ENCODE measurements at places on chromosomes 6 and 20. TPM values are rescaled to one million over a fixed set of nuclear protein-coding genes. Genes with fewer than 3 reads are reported as not detected.

- no peak for DNase-seq
Measured at GRCh38 chr20:47241345-47241781, 115.1 kb downstream of the ZMYND8 start.

Gene ZBTB9
- 4.5 TPM for total RNA-seq

Gene SPDEF
- not detected for total RNA-seq

DNA sequence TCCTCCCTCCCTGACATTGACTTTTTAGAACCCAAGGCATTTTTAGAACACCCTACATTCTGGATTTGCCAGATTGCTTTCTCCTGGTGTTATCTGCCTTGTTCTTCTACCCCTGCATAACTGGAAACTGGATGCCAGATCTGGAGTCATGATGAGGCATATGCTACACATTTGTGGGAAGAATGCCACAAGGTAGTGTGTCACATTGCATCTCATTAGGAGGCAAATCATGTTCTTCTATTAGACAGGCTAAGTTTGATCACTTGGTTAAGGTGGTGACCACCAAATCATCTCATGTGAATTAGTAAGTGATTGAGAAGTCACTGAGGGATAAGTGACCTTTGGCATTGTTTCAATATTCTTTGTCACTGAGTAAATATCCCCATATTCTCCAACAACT is 12.9 kb upstream of the NKX2-2 start:
- DNase-seq, result no peak

Gene MUCL3
- not detected for total RNA-seq

DNA sequence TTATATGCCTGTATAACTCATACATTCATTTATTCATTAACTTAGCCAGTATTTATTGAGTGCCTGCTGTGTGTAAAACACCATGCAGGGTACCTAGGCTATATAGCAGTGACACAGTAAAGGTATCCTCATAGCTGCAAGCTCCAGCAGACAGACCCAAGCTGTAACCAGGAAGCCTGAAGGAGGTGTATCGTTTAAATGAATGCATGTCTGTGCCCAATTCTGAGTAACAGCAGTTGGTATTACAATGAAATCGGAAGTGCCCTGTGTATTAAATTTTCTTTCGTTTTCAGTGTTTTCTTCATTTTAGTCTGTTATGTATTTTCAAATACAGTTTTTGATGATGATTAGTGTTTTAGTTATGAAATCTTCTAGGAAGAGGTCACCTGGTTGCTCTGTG is 485.8 kb upstream of the SOX4 start:
- DNase-seq, result no peak

Gene OXT
- not detected for total RNA-seq

Gene SLPI
- 5.7 TPM for total RNA-seq

DNA sequence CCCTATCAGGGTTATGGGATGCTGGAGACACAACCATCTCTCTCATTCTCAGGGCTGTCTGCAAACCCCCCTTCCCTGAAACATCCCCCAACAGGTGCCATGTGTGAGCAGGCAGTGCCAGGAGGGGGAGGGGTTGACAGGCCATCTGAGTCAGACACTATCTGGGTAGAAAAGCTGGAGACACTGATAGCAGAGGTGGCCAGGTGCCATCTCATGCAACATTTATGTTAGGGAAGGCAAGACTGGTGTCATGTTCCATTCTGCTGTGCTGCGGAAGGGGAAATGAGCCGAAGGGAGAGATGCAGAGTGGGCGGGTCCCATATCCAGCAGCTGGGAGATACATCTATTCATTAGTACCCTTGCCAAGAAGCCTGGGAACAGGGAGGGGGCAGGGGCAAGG is 3.5 kb downstream of the LHFPL5 start:
- DNase-seq, result no peak

DNA sequence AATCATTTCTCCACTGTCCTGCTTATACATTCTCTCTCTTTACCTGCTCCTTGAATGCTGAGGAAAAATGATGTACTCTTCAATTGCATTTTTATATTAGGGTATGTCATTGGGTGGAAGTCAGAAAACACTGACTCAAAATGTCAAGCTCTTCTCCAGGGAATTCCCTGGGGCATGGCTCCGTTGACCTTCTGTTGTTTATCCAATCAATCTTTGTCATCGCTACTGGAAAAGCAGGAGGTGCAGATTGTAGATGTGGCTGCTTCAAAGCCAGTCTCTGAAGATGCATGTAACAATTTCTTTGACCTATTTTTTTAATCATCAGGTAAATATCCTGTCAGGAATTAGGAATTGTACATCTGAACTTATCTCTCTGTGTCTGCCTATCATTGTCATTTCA is 63.9 kb upstream of the TENT5A start:
- no peak for DNase-seq

Gene LGSN
- not detected for total RNA-seq

Gene NMBR
- total RNA-seq, result not detected

Gene ADGRF4
- not detected for total RNA-seq

DNA sequence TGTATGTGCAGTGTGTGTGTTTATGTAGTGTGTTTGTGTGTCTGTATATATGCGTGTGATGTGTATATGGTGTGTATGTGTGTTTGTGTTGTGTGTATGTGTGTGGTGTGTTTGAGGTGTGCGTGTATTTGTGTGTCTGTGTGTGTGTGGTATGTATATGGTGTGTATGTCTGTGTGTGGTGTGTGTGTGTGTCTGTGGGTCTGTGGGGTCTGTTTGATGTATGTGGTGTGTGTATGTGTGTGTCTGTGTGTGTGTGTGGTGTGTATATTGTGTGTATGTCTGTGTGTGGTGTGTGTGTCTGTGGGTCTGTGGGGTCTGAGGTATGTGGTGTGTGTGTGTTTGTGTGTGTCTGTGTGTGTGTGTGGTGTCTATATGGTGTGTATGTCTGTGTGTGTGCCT is 10.8 kb upstream of the MYT1 start:
- DNase-seq, result no peak

Gene ZDHHC14
- total RNA-seq, result 4.0 TPM

DNA sequence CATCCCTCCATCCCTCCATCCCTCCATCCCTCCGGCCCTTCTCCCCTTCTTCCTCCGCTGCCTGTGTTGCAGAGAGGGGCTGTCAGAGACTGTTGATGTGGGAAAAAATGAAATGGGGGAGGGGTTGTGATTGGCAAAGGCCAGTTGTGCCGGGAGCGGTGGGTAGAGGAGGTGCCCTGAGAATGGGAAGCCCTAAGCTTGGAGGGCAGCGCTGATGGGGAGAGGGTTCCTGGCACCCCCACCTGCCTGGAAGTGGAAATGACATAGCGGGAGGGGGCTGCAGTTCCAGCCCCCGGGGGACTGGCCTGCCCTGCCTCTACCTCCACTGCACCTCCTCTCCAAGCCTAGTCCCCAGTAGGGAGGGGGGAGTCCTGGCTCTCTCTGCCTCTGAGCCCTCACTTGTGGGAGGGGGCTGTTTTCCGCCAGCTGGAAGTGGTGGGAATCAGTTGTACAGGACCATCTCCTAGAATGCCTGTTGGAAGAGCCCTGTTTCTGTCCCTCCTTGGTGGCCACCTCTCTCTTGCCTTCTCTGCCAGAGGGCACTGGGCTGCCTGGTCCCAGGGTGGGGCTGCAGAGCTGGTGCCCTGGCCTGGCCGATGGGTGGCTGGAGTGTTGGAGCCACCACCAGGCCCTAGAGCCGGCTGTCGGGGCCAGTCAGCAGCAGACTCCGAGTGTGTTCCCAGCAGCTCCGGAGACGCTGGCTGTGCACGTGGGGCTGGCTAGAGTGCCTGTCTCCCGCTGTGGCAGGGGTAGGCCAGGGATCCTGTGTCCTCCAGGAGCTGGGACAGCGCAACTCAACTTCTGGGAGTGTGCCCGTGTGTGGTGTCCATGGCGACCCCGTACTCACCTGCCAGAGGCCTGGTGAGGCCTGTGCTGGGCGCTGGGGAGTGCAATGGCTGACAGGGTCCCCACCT is 1.5 kb downstream of the DLGAP4 start:
- DNase-seq, result no peak

- DNase-seq, result no peak
Measured at GRCh38 chr20:25510721-25511120, 74.6 kb downstream of the NINL start.

GRCh38 chr20:46938434-46938833 is 43.8 kb downstream of the EYA2 start:
- DNase-seq, result no peak

Gene ZNF133
- 8.4 TPM for total RNA-seq

Gene CDH26
- total RNA-seq, result 0.22 TPM

GRCh38 chr6:151826517-151827142 is 19.1 kb downstream of the ESR1 start:
- no peak for DNase-seq

DNA sequence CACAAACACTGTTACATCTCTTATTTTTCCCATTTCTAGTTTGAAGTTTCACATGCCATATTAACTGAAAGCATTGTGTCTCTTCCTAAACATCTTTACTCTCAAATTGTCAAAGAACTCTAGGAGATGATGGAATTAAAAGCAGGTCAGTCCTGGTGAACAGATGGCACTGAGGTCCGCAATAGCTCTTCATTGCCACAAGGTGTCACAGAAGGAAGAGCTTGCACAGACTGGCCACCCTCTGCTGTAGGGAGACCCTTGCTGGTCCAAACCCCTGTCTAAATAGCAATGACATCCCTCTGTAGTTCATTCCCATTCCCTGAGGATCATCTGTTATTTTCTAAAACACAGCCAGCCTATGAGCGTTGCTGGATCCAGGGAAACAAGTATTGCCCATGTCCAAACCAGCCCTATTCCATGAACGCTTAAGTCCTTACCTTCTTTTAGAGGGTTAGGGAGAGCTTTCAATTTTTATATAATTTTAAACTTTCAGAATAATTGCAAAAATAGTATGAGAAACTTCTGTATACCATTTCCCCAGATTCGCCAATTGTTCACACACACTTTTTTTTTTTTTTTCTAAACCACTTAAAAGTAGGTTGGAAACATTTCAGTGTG is 10.1 kb upstream of the HDAC2 start:
- DNase-seq, result no peak

Measured in psoas muscle (tissue), 8 donors.